Activated effector memory CD4-positive, alpha-beta T cell treated with anti-CD3 and anti-CD28 coated beads, Interleukin-2, amount 50 U/mL, for 16 hours (primary cell): ENCODE measurements at places on chromosomes 6 and 20.

GRCh38 chr20:39877788-39878187 is 811.2 kb downstream of the MAFB start:
- DNase-seq: no peak

DNA sequence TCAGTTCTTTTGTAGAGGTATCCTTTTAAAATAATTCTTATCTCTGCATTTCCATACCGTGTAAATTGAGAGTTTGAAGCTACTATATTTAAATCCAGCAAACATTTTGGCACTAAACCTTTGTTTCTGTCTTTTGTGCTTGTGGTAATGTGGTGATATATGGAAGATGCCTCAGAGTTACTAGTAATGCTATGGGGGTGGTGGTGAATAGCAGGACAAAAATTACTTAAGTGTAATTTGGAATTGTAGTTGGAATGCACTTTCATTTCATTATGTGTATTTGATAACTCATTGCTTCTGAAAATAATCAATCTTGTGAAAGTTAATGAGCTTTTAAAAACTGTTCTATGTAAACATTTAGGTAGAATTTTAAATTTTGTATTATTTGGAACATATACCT is 404.5 kb downstream of the PHF3 start:
- DNase-seq: no peak

- no peak for DNase-seq
These were observed 252.9 kb downstream of the TPBG start for GRCh38 chr6:82616386-82617028.

- no peak for DNase-seq
These were observed 73.9 kb downstream of the PLCB4 start for GRCh38 chr20:9142809-9143208.

- no peak for DNase-seq
These were observed 17.5 kb downstream of the KIF16B start for GRCh38 chr20:16555754-16556153.

DNA sequence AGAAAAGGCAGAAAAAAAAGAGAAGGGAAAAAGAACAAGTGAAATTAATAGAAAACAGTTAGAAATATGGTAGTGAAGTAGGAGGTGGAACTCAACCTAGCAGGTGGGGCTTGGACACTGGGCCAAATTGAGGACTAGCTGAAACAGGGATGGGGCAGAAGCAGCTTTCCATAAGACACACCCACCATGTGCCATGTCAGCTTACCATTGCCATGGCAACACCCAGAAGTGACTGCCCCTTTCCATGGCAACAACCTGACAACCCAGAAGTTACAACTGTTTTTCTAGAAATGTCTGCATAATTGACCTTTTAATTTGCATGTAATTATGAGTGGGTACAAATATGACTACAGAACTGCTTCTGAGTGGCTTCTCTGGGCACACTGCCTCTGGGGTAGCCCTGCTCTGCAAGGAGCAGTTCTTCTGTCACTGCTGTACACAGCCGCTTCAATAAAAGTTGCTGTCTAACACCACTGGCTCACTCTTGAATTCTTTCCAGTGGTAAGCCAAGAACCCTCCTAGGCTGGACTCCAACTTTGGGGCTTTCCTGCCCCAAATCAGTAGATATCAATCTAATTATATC is 35.9 kb upstream of the SLC24A3 start:
- no peak for DNase-seq

DNA sequence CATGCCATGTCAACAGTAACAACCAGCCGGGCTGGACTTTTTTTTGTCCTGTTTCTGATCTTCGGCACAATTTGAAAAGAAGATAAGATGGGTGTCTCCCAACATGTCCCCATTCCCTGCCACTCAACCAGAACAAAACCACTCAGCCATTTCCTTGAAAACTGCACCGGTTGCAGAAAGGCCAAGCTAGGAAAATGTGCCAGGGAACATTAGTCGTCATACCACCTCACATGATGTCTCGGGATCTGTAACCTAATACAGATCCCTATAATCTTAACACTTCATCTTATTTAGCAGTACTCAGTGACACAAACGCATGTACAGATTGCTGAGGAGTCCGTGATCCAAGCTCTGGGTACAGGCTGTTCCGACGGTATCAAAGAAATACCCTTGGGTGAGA is 46.5 kb downstream of the ALDH8A1 start:
- no peak for DNase-seq
